Daoy (cell line): ENCODE measurements at places on chromosomes 6 and 20.

GRCh38 chr6:11111769-11112437 is 378 bp upstream of the ERVFRD-1 start:
- DNase-seq = no peak

- peak; percentile 7 for DNase-seq
Observed at GRCh38 chr6:134577998-134578397, 260.1 kb upstream of the SGK1 start.

- no peak for DNase-seq
Observed at GRCh38 chr6:8057263-8057662, 6.9 kb downstream of the BLOC1S5 start.

GRCh38 chr6:111949546-111949945 is 76.3 kb upstream of the FYN start:
- no peak for DNase-seq

GRCh38 chr6:153758516-153758915 is 280.5 kb upstream of the OPRM1 start:
- DNase-seq = no peak

- DNase-seq = peak; percentile 81
Observed at GRCh38 chr20:57947421-57948179, 237.8 kb upstream of the PMEPA1 start.

- no peak for DNase-seq
Observed at GRCh38 chr20:38842026-38842425, 36.5 kb downstream of the PPP1R16B start.
